ENCODE measurements at places on chromosomes 16 and 17.
A peak's percentile ranks its signal among the peaks of the same experiment; 100 is the strongest.

- peak; percentile 8 for DNase-seq
Measured at GRCh38 chr16:82062645-82063058, 27.6 kb downstream of the HSD17B2 start.

GRCh38 chr17:1159431-1160180, 20.2 kb downstream of the ABR start:
- peak; percentile 37 for DNase-seq

- peak; percentile 63 for DNase-seq
Measured at GRCh38 chr16:78122774-78123315, 23.4 kb downstream of the WWOX start.

DNA sequence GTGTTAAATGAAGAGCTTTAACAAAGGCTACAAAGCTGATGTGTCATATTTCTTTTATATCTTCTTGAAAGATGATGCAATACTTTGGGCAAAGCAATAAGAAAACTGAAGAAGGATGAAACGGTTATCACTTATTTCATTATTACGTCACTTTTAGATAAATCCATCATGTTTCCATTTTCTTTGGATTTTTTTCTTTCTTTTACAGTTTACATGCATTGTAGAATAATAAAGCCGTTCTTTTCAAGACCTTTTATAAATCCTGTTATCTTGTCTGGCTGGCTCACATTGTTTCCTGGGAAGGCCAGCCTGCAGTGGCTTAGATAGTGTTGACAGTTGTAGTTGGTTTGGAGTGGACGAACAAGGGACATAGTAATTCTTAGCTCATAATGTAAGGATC, 28.9 kb downstream of the TANC2 start:
- peak; percentile 14 for DNase-seq

GRCh38 chr17:17929655-17930380, 42.4 kb downstream of the TOM1L2 start:
- DNase-seq: no peak

GRCh38 chr16:70391881-70392481, 45.3 kb downstream of the DDX19A start:
- peak; percentile 68 for DNase-seq

Data from fibroblast of upper back skin (primary cell).